ENCODE measurements at places on chromosomes 2 and 18. TPM values are rescaled to one million over a fixed set of nuclear protein-coding genes. Genes with fewer than 3 reads are reported as not detected.

RPRM gene
- not detected for total RNA-seq

SKOR2 gene
- total RNA-seq = not detected

NEB gene
- 0.94 TPM for total RNA-seq

CHRNG gene
- not detected for total RNA-seq

NUP35 gene
- total RNA-seq = 5.9 TPM

CHST10 gene
- total RNA-seq = 4.3 TPM

KIAA2012 gene
- under 0.01 TPM for total RNA-seq

DNAJB2 gene
- 125 TPM for total RNA-seq

C2orf81 gene
- total RNA-seq = 0.98 TPM

CTDP1 gene
- total RNA-seq = 21.9 TPM

CXCR1 gene
- not detected for total RNA-seq

UBE2E3 gene
- total RNA-seq = 14.5 TPM

BMP10 gene
- not detected for total RNA-seq

ZDBF2 gene
- total RNA-seq = 8.5 TPM

COL6A3 gene
- 1,351 TPM for total RNA-seq

TMEM17 gene
- 1.4 TPM for total RNA-seq

GPR35 gene
- total RNA-seq = 0.23 TPM

ASXL3 gene
- 1.8 TPM for total RNA-seq

HOXD1 gene
- total RNA-seq = not detected

ERICH2 gene
- total RNA-seq = not detected

PLGLB1 gene
- total RNA-seq = 0.38 TPM

HOXD11 gene
- not detected for total RNA-seq

LINC00305 gene
- not detected for total RNA-seq

PDE1A gene
- 26.8 TPM for total RNA-seq

UGT1A6 gene
- not detected for total RNA-seq

SLC20A1 gene
- 27.4 TPM for total RNA-seq

FNDC4 gene
- 31.8 TPM for total RNA-seq

POTEC gene
- total RNA-seq = not detected

CTLA4 gene
- total RNA-seq = not detected

CRACDL gene
- total RNA-seq = not detected

TEKT4 gene
- not detected for total RNA-seq

POTEJ gene
- not detected for total RNA-seq

EFHD1 gene
- total RNA-seq = 0.23 TPM

CD226 gene
- 0.23 TPM for total RNA-seq

IL36A gene
- not detected for total RNA-seq

GMCL1 gene
- 5.9 TPM for total RNA-seq

RDH14 gene
- 17.7 TPM for total RNA-seq

EPAS1 gene
- total RNA-seq = 9.3 TPM

Data from smooth muscle cell of the coronary artery (primary cell).